Right ventricle myocardium inferior (tissue), 1 donor: ENCODE measurements at places on chromosomes 7 and 10. TPM values are rescaled to one million over a fixed set of nuclear protein-coding genes. Genes with fewer than 3 reads are reported as not detected.

DNA sequence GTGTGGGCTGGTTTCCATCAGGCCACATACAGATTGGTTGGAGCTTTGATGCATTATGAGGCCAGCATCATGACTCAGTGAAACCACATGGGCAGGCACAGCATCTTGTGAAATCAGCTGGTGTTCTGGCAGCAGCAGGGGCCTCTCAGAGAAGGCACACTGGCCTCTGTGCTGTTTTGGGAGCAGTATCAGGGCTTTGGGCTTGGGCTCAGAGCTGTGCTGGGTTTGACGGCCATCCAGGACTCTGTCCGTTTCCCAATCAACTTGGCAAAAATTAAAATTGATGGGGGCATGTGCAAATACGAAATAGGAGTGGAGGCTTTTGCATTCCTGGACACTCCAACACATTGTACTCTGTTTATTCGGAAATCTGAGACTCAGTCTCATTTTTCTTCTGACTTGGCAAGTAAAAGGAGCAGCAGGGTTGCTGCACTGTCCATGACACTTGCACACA, 190.9 kb downstream of the BMPER start:
- peak; percentile 73 for DNase-seq

Gene EPHA1
- not detected for total RNA-seq

DNA sequence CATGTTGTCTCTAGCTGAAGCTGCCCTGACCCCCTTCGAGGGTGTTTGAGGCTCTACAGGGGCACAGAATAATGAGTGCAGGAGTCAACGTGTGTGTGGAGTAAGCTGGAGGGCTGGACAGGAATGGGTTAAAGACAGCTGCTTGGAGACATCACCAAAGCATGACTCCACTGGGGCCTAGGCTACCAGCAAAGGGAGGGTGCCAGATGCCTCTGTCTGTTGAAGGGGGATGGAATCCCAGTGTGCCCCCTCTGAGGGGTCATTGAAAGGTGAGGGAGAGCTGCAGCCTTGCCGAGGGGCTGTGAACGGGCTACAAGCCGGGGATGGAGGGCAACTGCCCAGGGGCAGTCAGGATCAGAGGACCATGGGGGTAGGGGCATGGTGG, 51.7 kb upstream of the PODXL start:
- no peak for DNase-seq

- no peak for DNase-seq
Measured at GRCh38 chr7:30365621-30366020, 81.2 kb downstream of the ZNRF2 start.

DNA sequence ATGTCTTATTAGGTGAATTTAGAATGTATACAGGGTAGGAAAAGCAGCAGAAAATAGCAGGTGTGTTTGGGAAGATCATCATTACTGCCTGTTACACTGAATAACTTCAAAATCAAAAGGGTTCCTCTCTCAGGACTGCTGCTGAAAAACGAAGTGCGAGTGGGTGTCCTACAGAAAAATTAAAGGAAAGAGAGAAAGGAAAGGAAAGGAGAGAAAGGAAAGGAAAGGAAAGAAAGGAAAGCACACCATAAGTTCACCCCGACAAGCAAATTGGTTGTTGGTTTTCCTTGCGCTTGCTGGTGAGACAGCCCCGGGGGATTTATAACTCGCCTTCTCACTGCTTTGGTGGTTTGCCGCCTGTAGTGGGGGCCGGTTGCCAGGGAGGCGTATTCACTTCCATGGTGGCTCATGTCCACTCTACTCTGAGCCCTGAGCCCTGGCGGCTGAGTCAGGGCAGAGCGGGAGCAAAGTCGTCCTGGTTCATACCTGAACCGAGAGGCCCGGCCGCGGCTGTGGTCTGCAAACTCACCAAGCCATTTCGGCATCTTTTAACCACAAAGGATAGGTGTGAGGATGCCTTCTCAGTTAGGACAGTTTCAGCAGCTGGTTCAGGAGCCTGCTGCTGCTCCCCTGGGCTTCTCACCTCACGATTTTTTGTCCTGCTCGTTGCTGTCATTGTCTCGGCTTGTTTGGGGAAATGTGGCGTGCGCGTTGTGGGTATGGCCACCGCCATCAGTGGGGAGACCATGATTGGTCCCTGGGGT, 26.1 kb downstream of the INPP5A start:
- DNase-seq: no peak

GRCh38 chr7:99767662-99768061, 16.3 kb downstream of the CYP3A4 start:
- DNase-seq: no peak

GRCh38 chr7:85950418-85950817, 693.3 kb upstream of the GRM3 start:
- no peak for DNase-seq

GRCh38 chr7:151366880-151367222, 25.2 kb downstream of the NUB1 start:
- no peak for DNase-seq

- no peak for DNase-seq
Measured at GRCh38 chr10:61832866-61833481, 68.5 kb upstream of the ARID5B start.

Gene UPK3B
- total RNA-seq: 0.54 TPM

- no peak for DNase-seq
Measured at GRCh38 chr7:141281311-141281710, 207.4 kb downstream of the TMEM178B start.

Gene DPYSL4
- total RNA-seq: 24.9 TPM

DNA sequence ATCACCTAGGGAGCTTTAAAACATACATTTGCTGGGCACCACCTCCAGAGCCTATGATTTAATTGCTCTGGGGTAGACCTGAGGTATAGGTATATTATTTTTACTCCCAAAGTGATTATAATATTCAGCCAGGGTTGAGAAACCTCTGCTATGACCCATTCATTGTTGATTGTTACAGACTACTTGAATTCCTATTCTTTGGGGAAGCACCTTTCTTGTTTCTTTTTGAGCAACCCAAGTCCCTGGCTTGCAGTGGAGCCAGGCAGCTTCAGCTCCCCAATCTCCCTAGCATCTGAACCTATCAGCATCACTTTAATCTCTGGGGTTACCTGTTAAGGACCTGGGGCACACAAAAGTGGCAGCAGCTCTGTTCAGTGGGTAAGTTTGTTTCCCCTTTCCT, 8.6 kb downstream of the PRKG1 start:
- DNase-seq: no peak

DNA sequence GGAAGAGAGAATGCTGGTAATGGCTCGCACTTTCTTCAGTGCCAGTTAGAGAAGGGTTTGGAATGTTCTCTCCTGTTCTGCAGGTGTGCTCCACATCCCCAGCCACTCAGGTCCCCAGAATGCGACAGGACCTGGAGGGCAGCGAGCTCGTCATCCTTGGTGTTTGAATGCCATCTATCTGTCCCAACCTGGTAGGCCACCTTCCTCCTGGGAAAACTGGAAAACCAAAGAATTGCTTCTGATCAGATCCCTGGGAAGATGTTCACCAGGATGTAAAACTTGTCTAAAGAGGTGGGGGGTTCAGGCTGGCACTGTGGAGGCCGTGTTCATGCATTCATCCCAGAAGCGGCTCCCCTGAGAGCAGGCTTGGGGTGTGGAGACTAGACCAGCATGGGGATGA, 379.5 kb downstream of the GLRX3 start:
- DNase-seq: no peak

Gene GJC3
- total RNA-seq: 0.30 TPM

Gene OR2A12
- total RNA-seq: not detected

- no peak for DNase-seq
Measured at GRCh38 chr7:105269397-105269796, 119.3 kb downstream of the SRPK2 start.

- DNase-seq: no peak
Measured at GRCh38 chr10:112784022-112784461, 166.0 kb upstream of the TCF7L2 start.

DNA sequence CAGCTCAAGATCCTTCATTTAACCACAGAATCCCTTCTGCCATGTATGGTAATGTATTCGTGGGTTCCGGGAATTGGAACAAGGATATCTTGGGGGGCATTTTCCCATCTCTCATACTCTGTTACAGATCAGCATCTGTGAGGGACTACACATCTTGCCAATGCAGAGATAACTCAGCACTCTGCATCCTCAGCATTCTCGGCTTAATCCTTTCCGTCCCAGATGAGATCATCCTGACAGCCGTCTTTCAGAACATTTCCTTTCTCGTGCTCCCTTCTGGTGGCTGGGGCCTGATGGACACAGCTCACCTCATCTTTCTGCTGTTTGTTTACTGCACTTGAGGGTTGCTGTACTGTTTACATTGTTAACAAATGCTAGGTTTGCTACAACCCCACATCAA, 25.3 kb downstream of the FKBP6 start:
- DNase-seq: no peak

Gene GIMAP5
- total RNA-seq: 9.0 TPM

GRCh38 chr10:76358743-76359395, 927.4 kb downstream of the LRMDA start:
- no peak for DNase-seq

GRCh38 chr7:3120513-3120912, 76.8 kb upstream of the CARD11 start:
- DNase-seq: no peak

DNA sequence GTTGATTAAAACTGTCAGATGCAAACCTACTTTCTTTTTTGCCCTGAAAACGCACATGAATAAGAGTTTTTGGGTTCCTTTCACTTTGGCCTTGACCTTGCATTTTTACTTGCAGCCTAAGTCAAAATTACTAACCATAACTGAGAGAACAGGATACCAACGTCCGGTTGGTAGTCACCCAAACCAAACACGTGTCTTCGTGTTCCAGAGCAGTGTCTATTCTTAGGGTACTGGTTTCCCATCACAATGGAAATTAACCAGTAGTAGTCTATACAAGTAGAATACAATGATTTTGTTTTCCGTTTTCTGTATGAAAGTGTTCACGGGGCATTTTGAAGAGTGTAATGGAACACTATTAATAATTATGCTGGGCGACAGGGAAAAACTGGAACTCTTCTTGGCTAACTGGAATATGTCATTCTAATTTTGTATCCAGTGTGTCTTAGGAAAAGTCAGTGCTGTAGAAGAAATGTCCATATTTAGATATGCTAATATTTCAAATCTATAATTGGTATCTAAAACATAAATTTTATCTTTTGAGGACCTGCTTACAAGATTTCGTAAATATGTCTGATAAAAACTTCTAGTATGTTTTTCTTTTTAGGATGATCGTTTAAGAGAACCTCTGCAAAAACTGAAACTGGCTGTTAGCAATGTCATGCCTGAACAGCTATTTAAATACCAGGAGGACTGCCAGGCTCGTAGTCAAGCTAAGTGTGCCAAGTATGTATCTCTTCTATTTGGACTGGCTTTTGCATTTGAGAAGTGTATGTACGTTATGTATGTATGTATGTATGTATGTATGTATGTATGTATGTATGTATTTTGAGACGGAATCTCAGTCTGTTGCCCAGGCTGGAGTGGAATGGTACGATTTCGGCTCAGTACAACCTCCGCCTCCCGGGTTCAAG, 40.9 kb downstream of the UBN2 start:
- no peak for DNase-seq

DNA sequence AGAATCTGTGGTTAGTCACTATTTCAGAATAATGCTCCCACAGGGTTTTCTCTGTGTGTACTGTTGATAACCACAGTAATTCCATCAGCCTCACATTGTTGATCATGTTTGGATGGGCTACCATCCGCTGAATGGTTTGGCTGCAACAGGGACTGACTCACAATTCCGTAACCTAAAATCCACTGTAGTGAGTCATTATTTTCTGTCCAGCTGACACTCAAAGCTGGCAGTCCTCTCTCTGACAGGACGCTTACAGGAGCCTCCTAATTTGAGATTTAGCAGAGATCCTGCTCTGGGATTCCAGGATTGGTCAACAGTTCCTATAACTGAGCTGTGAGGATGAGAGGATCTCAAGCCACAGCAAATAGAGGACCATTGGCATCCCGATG, 32.7 kb downstream of the VWA2 start:
- DNase-seq: no peak

- DNase-seq: no peak
Measured at GRCh38 chr10:118036281-118036875, 10.4 kb downstream of the RAB11FIP2 start.

Gene STN1
- 30.1 TPM for total RNA-seq

- DNase-seq: no peak
Measured at GRCh38 chr7:115352375-115352774, 430.5 kb downstream of the MDFIC start.

Gene MYL10
- not detected for total RNA-seq

DNA sequence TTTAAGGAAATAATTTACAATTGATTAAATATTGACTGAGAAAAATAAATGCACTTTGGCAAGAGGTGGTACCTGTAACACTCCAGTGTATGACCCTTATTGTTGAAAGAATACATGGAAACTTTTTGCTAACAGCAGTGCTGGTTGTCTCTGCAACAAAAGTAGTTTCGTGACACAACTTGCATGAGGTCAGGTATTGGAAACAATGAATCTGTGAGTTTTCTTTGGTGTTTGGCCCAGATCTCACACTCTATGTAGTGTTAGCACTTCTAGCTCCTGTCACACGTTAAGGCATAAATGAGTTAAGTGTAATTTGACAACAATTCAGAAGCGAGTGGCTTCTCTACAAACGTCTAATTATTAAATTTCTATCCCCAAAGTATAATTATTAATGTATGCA, 137.7 kb upstream of the MDFIC start:
- DNase-seq: no peak

DNA sequence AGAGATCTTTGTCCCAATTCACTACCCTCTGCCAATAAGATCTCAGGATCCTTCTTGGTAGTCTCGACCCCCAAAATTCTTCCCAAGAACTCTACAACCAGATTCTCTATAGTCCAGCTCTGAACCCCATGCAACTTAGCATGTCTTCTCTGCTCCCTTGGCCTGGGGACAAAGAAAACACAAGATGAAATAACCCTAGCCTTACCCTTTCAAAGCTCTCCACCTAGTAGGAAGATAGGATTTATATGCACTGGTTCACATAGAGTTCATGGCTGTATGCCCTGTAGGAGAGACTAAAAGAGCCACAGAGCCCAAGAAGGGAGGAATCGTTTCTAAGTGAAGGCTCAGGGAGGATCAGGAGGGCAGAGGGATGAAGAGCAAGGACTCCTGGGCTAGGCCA, 96.1 kb downstream of the PPP1R3C start:
- no peak for DNase-seq

DNA sequence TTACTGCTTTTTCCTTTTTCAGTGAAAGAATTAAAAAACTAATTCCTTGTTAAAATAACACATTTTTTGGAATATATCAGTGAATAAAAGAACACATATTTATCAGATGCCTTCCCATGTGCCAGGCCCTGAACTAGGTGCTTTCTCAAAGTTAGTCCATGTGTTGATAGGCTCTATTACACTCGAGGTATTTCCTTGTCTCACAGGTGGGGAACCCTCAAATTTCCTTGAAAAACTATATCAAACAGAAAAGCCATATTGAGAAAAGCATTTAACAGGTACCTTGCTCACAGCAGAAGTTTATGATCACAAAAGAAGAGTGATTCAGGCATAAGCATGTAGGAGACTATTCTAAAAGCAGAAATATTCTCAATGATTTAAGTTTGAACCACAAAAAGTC, 75.6 kb upstream of the OGDHL start:
- no peak for DNase-seq

DNA sequence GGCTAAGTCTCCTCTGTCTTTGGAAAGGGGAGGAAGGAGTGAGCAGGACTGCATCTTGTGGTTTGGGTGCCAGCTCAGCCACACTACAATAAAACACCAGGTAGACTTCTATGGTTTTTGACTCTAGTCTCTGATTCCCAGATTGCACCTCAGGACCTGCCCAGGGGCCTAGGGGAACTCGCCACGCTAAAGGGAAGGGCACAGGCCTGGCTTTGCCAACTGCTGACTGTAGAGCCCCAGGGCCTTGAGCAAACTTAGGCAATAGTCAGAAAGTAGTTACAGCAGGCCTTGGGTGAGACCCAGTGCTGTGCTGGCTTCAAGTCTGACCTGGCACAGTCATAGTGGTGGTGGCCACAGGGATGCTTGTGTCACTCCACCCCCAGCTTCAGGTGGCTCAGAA, 24.2 kb upstream of the PRR15 start:
- DNase-seq: no peak

Gene VWDE
- not detected for total RNA-seq

Gene WEE2
- not detected for total RNA-seq
